ENCODE measurements at places on chromosomes 13 and 19. TPM values are rescaled to one million over a fixed set of nuclear protein-coding genes. Genes with fewer than 3 reads are reported as not detected.

The IFNL1 gene
- not detected for total RNA-seq

The SEMA6B gene
- total RNA-seq = not detected

The CGB1 gene
- not detected for total RNA-seq

The MAP4K1 gene
- total RNA-seq = 159 TPM

The APOC1 gene
- total RNA-seq = 1.1 TPM
